ENCODE measurements at places on chromosomes 5 and 9.

DNA sequence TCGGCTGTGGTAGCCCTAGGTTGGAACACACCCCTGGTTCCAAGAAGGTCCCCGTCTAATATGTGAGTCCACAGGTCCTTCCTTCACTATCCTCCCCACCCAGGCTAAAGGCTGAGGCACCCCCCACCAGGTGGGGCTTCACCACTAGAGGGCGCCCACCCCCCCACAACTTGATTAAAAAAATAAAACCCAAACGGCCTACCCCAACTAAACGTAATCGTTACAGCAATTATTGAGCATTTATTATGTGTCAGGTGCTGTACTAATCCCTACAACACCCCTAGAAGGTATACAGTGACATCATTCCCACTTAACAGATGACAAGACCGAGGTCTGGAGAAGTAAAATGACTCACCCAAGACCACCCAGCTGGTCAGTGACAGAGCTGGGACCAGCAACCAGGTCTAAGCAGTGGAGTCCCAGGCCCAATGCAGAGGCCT, 65.0 kb downstream of the FGF18 start:
- peak; percentile 29 for DNase-seq

DNA sequence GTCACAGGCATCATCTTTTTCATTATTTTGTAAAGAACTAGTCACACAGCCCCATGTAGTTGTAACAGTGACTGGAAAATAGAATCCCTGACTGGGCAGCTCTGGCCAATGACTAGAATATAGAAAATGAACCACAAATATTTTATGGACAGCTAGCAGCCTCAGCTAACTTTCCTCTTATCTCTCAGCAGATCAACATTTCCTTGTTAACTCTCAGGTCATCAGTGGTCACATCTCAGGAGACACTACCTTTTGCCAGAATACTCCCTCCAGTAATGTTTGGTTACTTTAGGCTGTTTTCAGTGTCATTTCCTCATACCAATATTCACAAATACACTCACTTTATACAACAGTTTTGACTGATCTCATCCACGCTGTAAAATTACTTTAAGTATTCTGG, 43.9 kb downstream of the FAM169A start:
- no peak for DNase-seq

DNA sequence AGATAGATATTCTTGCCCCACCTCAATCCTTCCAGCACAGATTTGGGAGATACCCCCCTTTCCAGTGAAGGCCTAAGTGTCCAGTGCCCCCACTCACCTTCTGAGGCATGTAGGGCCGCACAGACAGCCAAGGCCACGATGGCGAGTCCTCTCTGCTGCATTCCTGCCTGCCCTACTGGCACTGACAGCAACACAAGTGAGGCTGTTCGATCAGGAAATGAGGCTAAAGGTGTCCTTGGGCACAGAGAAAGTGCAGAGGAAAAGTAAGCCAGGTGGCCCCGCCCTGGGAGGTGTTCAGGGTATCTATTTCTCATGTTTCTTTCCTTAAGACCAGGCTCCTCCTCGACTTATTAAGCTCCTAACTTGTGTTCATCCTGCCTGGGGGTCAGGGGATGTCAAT, at the start of gene CCL28:
TSS of gene CCL28 (minus strand) at position 236 of the 400 bp plus-strand sequence. CDS start at position 161, 75 bp downstream.
- no peak for DNase-seq

- DNase-seq, result peak; percentile 33
Measured at GRCh38 chr9:137030538-137031527, 1.1 kb downstream of the FUT7 start.

DNA sequence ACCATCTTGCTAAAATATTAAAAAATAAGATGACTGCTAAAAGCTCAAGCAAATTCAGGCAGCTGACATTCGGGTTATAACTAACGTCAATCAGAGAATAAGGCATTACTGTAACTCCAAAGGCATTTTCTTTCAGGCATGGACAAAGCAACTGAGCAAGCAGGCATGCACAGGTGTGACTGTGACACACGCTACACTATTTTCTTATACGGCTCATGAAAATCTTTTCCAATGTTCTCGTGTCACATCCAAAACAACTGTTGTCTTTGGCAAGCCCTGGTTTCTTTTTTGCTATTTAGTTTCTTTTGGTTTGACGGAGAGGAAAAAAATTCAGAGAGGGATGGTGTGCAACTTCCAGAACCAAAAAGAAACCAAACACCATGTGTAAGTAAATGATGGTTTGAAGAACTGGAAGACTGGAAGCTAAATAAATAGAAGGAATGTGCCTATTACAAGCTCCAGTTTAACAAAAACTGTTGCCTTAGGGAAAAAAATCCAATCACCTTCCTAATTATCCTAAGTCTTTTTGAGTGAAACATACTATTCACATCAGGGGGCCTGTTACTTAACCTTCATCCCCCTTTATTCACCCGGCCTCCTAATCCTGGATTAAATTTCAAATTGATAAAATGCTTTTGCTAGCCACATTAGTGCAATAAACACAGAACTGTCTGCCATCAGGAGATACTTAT, 277.6 kb downstream of the PSAT1 start:
- no peak for DNase-seq

All from OCI-LY7 (cell line).